ENCODE measurements at places on chromosomes 7 and 10.

GRCh38 chr7:96321031-96321657 is 754 bp downstream of the SLC25A13 start:
- DNase-seq = peak; percentile 77

DNA sequence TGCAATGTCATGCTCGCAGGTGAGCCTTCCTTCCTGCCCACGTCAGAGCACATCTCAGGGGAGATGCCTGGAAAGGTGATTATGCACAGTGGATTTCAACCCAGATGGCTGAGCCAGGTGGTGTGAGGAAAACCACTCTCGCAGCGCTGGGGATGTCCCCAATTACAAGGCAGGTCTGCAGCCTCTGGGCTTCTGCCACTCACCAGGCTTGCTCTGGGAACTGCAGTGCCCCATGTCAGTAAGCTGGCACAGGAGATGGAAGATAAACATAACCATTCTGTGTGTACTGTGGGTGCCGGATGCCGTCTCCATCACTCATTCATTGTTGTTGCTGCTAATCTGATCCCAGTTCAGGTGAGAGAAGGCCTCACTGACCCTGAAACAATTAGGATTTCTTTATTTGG is 222.9 kb upstream of the PITRM1 start:
- no peak for DNase-seq

DNA sequence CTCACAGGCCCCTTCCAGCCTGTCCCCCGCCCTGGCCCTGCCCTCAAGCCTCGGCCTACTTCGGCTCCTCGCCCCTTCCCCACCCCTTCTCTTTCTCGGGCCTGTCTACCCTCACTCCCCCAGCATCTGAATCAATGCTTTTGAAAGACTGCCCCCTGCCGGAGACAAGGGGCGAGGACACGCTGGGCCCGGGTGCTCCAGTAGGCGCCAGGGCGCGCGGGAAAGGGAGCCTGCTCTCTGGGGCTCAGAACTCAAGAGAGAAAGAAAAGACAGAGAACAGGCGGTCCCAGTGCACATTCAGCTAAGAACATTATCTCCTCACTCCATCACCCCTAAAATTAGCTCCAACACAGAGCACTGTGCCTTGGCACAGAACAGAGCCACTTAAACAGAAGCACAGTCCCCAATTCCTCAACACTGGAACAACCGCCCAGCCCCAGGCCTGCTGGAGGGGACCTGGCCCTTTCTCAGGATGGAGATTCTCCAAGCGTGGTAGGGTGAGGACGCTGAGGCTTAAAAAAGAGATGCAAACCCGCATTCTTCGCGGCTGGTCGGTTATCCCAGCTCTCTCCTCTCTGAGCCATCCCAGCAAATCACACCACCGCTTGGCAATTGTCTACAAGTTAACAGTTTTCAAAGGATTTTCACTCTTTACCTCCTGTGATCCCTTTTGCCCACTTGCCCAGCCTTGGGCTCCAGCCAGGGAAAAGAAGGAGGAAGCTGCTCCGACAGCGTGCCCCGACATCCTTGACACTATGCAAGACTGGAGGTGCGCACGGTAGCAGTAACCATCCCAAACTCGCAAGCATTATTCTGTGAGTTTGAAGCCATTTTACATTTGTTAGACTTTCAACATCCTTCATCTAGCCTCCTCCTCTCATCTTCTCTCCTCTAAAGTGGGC is 2.1 kb downstream of the GIGYF1 start:
- DNase-seq = peak; percentile 61

GRCh38 chr7:116527521-116527920 is 2.7 kb downstream of the CAV1 start:
- DNase-seq = no peak

DNA sequence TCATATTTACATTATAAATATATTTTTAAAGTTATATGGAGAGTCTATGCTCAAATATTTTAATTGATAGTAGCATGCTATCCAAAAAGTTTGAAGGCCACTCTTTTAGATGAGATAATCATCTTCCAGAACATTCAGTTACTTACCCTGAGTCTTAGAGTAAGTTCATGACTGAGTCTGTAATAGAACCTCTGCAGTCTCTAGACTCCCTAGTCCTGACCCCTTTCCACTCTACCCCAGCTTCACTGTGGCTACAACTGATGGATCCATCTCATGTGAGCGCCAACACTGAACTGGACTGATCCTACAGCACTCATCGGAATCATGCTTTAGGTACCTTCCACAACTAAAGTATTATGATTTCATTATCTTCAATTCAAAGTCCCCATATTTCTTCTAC is 10.1 kb downstream of the HACD1 start:
- DNase-seq = no peak

- no peak for DNase-seq
Measured at GRCh38 chr7:44222776-44223261, 22.0 kb downstream of the YKT6 start.

All from NCI-H1048 (cell line).